NCI-H1048 (cell line): ENCODE measurements at places on chromosomes 6 and 20.
A peak's percentile ranks its signal among the peaks of the same experiment; 100 is the strongest.

GRCh38 chr20:59767656-59768055, 163.3 kb downstream of the PHACTR3 start:
- DNase-seq = no peak

DNA sequence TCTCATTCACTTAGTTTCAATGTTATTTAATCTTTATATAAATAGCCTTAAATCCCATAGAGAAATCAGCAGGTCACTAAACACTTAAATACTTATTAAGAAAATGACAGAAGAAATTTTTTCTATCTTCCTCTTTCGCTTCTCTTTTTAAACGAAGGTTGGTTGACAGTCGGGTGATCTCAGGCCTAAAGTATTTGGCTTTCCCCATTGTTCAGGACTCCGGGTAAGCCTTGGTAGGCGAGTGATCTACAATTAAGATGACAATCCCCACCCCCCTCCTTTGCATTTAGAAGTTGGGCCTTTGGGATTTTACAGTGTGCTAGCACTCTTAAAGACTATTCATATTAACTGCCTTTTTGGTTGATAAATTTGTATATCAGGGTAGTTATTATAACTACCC, 19.7 kb upstream of the UTRN start:
- DNase-seq = no peak

DNA sequence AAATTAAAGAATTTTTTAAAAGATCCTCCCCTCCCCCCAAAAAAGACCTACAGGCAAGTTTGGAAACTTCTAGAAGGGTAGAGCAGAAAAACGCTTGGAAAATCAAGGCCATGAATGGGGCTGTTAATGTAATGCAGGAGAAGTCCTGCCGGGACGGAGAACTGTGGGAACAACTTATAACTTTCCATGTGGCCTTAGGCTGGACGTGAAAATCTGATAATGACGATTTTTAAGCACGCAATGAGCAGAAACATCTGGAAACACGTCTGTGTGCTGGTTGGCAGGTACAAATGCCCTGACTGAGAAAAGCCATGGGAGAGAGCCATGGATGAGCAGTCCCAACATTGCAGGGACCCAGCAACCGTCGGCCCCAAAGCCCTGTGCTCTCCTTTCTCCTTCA, 198.7 kb upstream of the RREB1 start:
- no peak for DNase-seq

DNA sequence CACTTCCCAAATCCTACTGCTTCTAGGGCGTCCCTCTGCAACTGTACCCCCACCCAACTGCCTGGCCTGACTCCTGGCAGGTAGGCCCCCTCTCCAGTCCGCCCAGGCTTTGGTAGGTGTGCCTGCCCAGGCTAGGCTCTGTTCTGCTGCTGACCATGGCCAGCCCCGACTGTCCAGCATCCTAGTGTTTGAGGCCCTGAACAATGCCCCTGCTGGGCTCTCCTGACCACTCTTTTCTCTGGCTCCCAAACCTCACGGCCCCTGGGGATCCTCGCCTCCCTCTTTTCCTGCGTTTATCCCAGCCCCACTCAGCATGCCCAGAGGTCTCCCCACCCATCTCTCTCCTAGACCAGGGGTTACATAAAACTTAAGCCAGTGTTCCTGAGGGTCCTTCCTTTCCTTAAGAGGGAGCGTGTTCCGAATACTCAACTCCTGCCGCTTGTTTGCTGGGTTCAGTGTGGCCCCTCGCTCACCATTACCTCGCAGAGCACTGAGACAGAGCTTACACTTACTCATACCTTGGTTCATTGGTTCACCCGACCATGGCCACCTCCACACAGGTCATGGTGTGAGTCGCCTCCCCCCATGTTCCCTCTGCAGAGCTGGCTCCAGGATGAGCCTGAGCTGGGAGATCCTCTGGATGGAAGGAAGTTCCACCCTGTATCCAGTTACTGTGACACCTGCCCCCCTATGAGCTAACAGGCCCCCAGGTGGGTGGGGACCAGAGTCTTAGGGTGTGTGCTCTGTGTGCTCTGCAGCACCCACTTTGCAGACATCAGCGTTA, 21.0 kb upstream of the MYT1 start:
- DNase-seq = no peak

DNA sequence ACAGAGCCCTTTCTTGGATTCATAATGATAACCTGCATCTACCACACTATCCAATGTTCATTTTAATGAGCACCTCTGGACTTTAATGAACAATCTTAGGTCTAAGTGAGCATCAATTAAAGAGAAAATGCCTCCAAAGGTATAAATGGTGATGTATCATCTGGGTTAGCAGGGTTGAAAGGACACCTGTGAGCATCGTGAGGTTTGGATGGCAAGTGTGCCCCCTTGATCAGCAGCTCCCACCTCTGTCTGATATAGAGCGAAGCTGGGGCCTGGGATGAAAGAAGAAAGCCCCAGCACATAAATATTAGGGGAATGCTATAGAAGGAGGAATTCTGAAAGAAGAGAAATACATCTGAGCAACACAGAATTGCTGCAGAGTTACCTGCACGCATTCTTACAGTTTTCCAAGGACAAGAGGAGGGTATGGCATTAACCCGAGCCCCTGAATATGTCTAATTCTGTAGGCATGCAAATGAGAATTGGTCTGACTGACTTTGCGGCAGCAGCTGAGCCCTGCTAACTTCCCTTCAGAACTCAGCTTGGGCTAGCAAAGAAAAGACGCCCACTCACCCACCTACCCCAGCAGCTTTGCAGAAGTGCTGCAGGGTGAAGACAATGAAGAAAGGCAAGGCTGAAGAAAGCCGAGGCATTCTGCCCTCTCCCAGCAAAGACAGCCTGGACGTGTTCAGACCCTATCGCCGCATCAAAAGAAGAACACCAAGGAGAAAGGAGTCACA, 136.2 kb downstream of the GMPR start:
- no peak for DNase-seq

DNA sequence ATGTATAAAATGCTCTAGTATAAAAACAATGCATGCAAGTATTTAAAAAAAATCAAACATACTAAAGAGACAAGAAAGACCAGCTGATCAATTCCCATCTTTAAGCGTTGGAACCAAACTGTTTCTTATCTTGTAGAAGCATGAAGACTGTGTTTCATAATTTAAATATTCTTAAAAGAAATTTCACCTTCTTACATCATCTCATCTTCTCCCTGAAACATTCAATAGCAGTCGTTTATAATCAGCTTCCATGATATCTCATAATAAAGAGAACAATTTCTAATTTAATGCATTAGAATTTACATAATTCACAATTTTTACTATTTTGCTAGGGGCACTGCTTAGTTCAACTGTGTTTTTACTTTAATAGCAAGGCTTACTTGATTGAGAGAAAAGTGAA, 468.1 kb upstream of the MARCKS start:
- no peak for DNase-seq

- DNase-seq = no peak
Observed at GRCh38 chr6:126770176-126770575, 348.3 kb upstream of the RSPO3 start.

DNA sequence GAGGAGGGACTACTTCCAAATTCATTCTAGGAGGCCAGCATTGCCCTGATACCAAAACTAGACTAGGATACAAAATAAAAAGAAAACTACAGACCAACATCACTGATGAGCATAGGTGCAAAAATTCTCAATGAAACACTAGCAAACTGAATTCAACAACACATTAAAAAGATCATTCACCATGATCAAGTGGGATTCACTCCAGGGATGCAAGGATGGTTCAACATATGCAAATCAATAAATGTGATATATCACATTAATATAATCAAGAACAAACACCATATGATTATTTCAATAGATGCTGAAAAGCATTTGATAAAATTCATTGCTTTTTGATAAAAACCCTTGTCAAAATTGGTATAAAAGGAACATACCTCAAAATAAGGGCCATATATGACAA, 10.2 kb downstream of the PGBD1 start:
- no peak for DNase-seq

DNA sequence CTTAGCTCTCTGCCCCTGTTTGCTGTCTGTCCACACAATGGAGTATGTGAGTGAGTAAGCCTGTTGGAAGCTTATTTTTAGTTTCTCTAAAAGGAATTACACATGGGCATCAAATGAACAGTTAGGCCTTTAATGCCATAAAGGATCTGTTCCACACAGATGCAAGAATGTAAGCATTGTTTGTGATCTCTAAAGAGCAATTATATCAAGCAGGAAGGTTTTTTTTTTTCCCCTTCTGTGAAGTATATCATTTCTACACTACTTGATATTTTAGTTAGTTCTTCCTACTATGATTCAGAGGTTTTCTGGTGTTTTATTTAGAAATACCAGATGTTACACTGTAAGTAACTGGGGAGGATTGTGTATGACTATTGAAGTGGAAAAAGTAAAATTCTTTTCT, 627.5 kb downstream of the COL12A1 start:
- no peak for DNase-seq

- no peak for DNase-seq
Observed at GRCh38 chr20:8127553-8128255, 4.4 kb upstream of the PLCB1 start.

GRCh38 chr6:148577687-148578488, 168.9 kb upstream of the UST start:
- peak; percentile 18 for DNase-seq

DNA sequence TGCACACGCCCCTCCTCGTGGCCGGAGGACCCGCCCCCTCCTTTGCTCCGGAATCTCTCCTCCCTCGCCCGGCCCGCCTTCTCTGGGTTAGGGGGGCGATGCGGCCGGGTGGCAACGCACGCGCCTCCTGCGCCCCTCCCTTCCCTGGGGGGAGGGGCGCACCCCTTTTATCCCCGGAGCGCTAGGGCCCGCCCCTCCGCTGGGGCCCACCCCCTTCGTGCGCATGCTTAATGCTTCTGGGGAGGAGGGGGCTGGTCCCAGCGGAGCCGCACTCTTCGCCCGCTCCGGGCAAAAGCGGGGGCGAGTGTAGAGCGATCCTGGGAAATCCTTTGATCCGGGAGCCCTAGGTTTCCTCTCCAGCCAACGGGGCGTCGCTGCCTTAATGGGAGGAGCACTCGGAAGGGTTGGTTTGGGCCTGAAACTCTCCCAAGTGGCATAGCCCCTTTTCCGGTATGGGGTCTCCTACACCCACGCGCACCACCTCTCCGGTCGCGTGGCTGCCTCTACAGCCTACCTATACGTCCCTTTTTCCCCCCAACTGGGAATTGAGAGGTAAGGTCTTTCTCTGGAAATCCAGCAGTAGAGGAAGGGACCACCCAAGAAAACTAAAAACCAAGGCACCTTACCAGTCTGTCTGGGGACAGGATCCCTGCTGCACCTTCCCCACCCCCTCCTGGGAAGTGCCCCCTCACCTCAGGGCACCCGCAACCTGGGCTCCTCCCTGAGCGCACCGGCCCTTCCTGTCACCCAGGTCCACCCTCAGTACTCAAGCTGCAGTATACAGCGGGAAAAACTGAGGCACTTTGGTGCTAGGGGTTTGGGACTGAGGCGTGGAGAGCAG, 2.1 kb downstream of the SOX12 start:
- DNase-seq = peak; percentile 70

- DNase-seq = no peak
Observed at GRCh38 chr6:88825856-88826255, 137.6 kb downstream of the RNGTT start.

GRCh38 chr6:33251395-33252012, 20.2 kb downstream of the VPS52 start:
- no peak for DNase-seq

DNA sequence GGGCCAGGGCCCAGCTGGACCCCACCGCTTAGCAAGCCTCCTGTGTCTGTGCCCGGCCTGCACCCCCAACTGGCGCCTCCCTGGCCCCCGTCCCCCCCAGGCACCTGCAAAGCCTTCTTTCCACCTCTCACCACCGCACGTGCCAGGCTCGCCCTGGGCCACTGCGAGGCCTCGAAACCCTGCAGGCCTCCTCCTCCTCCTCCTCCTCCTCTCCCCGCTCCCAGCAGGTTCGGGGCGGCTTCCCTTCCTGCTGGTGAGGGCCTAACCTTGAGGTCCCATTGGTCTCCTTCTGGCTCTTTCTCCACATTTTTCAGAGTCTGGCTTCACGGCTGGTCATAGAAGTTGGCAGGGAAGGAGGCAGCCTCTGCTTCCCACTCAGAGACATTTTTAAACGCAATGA, 76.8 kb upstream of the GATA5 start:
- DNase-seq = no peak

DNA sequence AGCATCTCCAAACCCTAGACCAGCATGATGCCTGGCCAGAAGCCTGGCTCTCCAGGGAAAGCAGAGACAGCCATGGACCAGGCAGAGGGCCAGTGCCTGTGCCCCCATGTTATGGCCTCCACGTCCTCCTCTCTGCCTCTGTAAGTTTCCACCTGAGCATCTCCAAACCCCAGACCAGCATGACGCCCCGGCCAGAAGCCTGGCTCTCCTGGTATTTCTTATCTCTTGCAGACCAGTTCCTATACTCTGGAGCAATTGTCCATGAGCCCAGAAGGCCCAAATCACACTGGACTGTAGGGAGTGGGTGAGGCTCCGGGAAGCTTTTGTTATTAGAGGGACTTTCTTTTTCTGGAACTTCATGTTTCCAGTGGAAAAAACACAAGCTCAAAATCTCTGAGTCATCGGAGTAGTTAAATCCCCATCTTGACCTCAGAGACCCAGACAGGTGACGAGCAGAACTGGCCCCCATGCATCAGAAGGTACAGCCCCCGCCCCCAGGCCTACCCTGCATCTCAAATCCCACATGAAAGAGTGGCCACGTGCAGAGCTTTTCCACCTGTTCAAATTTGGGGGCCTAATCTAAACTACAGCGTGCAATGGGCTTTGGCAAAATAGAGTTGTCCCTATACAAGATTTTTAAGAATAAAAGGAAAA, 110.2 kb upstream of the FOXQ1 start:
- DNase-seq = no peak

DNA sequence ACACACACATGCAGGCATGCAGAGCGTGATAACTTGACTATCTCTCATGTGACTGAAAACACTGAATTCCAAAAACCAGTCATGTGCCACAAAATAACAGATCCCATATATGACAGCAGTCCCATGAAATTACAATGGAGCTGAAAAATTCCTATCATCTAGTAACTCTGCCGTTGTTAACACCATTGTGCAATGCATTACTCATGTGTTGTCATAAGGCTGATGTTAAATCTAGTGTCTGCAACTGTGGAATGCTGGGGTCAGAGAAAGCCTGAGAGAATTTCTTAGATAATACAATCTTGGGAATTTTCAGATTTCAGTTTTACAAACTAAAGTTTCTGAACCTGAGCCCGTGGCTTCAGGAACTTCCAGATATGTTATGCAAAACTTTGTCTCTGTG, 70.2 kb downstream of the LYRM4 start:
- no peak for DNase-seq

- DNase-seq = no peak
Observed at GRCh38 chr20:11882651-11883050, 35.0 kb upstream of the BTBD3 start.

- no peak for DNase-seq
Observed at GRCh38 chr20:61817575-61817974, 248.1 kb downstream of the TAF4 start.
